ENCODE measurements at places on chromosomes 7 and 10. TPM values are rescaled to one million over a fixed set of nuclear protein-coding genes. Genes with fewer than 3 reads are reported as not detected.

MRPS17 gene
- 14.0 TPM for total RNA-seq

GPR158 gene
- 0.04 TPM for total RNA-seq

GRCh38 chr7:12425311-12425710 is 21.6 kb upstream of the VWDE start:
- DNase-seq, result no peak

DNA sequence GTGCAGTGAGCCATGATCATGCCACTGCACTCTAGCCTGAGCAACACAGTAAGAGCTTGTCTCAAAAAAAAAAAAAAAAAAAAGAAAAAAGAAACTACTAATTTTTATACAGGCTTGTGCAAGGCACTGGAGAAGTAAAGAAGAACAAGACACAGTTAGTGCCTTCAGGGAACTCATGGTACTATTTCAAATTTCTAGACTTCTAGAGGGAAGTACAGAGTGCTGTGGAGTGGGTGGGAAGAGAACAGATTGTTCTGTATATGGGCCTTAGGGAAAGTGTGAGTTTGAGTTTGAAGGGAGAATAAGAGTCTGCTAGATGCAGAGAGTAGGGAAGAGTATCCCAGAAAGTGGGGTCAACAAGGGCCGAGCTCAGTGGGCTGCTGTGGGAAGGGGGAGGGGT is 234.8 kb downstream of the PHTF2 start:
- no peak for DNase-seq

DNA sequence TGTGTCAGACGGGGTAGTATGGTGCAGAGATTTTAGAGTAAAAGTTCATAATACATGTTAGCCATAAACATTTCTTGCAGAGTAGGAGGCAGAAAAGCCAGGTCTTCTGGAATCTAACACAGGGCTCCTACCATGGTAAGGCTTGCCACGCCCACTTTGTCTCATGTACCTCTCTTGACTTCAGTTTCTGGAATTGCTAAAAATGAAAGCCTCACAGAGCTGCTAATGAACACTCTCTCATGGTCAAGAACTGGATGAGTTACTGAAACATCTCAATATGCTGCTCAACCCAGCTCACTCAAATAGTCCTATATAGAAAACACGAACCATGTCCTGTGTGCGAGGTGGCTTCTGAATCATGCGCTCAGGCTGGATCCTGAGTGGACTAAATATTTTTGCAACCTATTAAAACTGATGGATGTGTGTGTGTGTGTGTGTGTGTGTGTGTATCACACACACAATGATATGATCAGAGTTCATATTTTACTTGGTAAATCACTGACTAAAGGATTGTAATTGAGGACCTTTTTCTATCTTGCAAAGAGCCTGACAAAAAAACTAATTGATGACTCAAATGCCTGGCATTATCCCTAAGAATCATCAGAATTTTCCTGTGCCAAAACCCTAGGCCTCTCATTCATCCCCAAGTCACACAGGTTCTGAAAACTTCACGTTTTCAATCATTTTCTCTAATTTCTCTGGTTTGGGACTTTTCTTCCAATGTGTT is 1306.6 kb downstream of the XPNPEP1 start:
- no peak for DNase-seq

Measured in gastrocnemius medialis (tissue), 4 donors.